GM23338 (cell line): ENCODE measurements at places on chromosomes 11 and 22.

GRCh38 chr11:93256623-93257022, 58.8 kb upstream of the SLC36A4 start:
- H3K27me3 ChIP-seq = no peaks in the 10 kb centered on the region

DNA sequence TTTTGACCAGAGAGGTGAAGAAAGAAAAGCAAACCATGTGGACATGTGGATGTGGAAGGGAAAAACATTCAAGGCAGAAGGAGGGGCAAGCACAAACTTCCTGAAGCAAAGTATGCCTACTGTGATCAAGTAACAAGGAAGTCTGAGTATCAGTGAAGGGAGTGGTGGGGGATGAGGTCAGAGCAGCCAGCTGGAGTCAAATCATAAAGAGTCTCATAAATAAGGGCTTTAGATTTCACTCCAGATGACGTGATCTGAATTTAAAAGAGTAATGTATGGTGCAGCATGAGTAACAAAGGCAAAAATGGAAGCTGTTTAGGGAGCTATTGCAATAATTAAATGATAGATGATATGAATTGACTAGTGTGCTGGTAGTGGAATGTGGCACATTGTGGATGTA, 665.4 kb upstream of the CCDC90B start:
- DNase-seq = no peak
- H3K4me3 ChIP-seq = no peak overlapping the region
- no peaks in the 10 kb centered on the region for H3K27me3 ChIP-seq
- no peaks in the 10 kb centered on the region for H3K36me3 ChIP-seq
- 0 out of 2 replicates have a peak, but pooled peaks cover 5% of the 10 kb centered on the region for H3K4me1 ChIP-seq

GRCh38 chr22:34326901-34327300, 406.6 kb upstream of the LARGE1 start:
- no peak for DNase-seq
- no peak overlapping the region for H3K4me3 ChIP-seq
- H3K36me3 ChIP-seq = no peaks in the 10 kb centered on the region
- H3K4me1 ChIP-seq = no peaks in the 10 kb centered on the region
- H3K27ac ChIP-seq = no peak overlapping the region
- no peaks in the 10 kb centered on the region for H3K27me3 ChIP-seq

DNA sequence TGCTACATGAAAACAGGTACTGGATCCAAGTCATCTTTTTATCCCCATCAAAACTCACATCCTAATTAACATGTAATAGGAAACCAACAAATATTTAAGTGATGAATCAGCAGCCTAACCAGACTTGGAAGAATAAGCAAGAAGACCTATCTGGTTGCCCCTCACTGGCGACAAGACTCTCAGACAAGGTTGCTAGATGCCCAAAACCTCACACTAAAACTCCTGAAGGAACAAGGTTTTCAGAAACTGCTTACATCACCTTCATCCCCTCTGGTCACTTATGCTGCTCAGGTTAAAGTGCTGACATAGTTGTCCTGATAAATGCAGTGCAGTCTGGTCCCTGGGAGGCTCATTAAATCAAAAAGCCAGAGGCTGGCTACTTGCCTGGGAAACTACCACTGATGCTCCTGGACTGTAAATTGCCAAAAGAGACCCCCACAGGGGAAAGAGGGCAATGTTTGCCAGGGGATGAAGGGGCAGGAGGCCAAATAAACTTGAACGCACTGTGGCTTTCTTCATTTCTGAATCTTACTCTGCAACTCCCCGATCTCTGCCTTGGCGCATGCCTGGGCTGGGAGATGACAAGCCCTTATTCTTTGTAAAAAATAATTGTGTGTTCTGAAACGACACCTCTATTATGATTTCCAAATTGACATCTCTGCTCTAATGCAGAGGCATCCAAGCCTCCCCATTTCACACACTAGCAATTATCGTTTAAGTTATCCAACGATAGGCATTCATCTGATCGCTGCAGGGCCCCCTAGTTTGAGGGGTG, 72.7 kb downstream of the AMBRA1 start:
- H3K27ac ChIP-seq = peak overlapping the region; percentile 87
- no peaks in the 10 kb centered on the region for H3K27me3 ChIP-seq
- H3K4me3 ChIP-seq = no peak overlapping the region
- H3K4me1 ChIP-seq = peaks cover 30% of the 10 kb centered on the region

DNA sequence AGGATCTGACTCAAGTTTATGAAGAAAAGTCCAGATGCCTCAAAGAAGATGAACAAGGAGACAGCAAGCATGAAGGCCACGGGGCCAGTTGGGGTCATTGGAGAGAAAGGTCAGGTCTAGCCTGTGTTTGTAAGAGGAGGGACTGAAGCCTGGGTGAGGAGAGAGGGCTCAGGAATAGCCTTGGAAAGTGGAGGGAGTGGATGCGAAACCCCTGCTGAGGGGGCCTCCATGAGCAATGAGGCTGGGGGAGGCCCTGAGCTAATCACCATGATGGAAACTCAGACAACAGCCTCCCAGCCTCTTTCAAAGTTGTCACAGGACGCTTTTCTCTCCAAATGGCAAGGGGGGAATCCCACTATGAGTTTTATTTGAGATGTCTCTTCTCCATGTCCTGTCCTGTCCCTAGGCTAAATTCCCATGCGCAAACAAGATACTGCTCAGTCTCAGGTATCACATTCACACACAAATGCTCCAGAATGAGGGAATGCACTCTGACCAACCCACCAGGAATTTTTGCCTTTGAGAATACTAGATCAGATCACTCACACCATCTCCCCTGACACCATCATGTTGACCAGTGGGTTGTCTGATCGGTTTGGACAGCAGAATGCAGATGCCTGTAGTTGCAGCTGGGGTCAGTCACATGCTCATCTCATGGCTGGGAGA, 51.3 kb upstream of the TOP3B start:
- no peak for DNase-seq
- peaks cover 100% of the 10 kb centered on the region for H3K27me3 ChIP-seq
- H3K36me3 ChIP-seq = no peaks in the 10 kb centered on the region
- peaks cover 12% of the 10 kb centered on the region for H3K4me1 ChIP-seq
- H3K27ac ChIP-seq = no peak overlapping the region
- H3K4me3 ChIP-seq = no peak overlapping the region

- H3K36me3 ChIP-seq = no peaks in the 10 kb centered on the region
- DNase-seq = no peak
- no peaks in the 10 kb centered on the region for H3K27me3 ChIP-seq
- H3K4me1 ChIP-seq = no peaks in the 10 kb centered on the region
Observed at GRCh38 chr11:75934851-75935250, 119.8 kb downstream of the UVRAG start.

GRCh38 chr11:18078909-18079308, 27.0 kb downstream of the SAAL1 start:
- no peak for DNase-seq
- H3K27ac ChIP-seq = no peak overlapping the region
- H3K4me3 ChIP-seq = no peak overlapping the region
- peaks cover 14% of the 10 kb centered on the region; the same call in 1 of the 2 replicates for H3K36me3 ChIP-seq
- H3K4me1 ChIP-seq = no peaks in the 10 kb centered on the region

- peak; percentile 45 for DNase-seq
- H3K4me1 ChIP-seq = peaks cover 24% of the 10 kb centered on the region
Observed at GRCh38 chr22:40721266-40721665, 42.0 kb downstream of the MCHR1 start.

- H3K27ac ChIP-seq = no peak overlapping the region
- no peaks in the 10 kb centered on the region for H3K4me1 ChIP-seq
- no peaks in the 10 kb centered on the region; the same call in 1 of the 2 replicates for H3K36me3 ChIP-seq
- DNase-seq = no peak
Observed at GRCh38 chr22:22376352-22376706, 131.7 kb downstream of the VPREB1 start.

- H3K4me1 ChIP-seq = no peaks in the 10 kb centered on the region
- no peak overlapping the region for H3K4me3 ChIP-seq
- H3K27ac ChIP-seq = no peak overlapping the region
Observed at GRCh38 chr11:112454841-112455240, 194.2 kb upstream of the PLET1 start.

GRCh38 chr11:12280838-12281565, 96.4 kb upstream of the PARVA start:
- H3K4me3 ChIP-seq = no peak overlapping the region
- H3K27me3 ChIP-seq = no peaks in the 10 kb centered on the region
- H3K4me1 ChIP-seq = no peaks in the 10 kb centered on the region
- H3K27ac ChIP-seq = no peak overlapping the region

- no peaks in the 10 kb centered on the region for H3K36me3 ChIP-seq
- peak; percentile 68 for DNase-seq
- H3K4me3 ChIP-seq = no peak overlapping the region
- no peak overlapping the region for H3K27ac ChIP-seq
- H3K4me1 ChIP-seq = peaks cover 3% of the 10 kb centered on the region; the same call in 1 of the 2 replicates
Observed at GRCh38 chr11:68454767-68455166, 5.8 kb upstream of the PPP6R3 start.

GRCh38 chr11:92703449-92703830, 266.0 kb upstream of the MTNR1B start:
- H3K27ac ChIP-seq = no peak overlapping the region
- H3K4me3 ChIP-seq = no peak overlapping the region
- no peak for DNase-seq
- H3K27me3 ChIP-seq = no peaks in the 10 kb centered on the region

- H3K4me1 ChIP-seq = peaks cover 28% of the 10 kb centered on the region
- no peaks in the 10 kb centered on the region for H3K27me3 ChIP-seq
- no peak overlapping the region for H3K27ac ChIP-seq
- no peak overlapping the region for H3K4me3 ChIP-seq
- DNase-seq = peak; percentile 63
Observed at GRCh38 chr11:133660202-133660568, 127.9 kb upstream of the OPCML start.

- H3K4me3 ChIP-seq = no peak overlapping the region
- H3K27me3 ChIP-seq = no peaks in the 10 kb centered on the region
- H3K4me1 ChIP-seq = peaks cover 7% of the 10 kb centered on the region; the same call in 1 of the 2 replicates
Observed at GRCh38 chr11:63673579-63673978, 2.4 kb upstream of the ATL3 start.

DNA sequence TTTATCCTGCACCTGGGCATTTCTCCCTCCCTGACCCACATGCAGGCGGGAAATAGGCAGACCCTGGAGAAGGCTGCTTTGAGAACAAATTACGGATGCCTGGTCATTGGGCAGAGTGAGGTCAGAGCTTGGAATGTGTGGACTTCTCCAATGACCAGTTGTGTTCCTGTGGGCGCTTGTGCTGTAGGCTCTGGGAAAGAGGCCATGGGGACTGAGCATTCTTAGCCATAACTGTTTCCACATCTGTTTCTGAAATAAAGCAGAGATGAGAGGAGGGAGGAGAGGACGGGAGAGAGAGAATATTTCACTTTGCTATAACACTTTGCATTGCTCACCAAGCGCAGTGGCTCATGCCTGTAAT, 11.2 kb upstream of the TMEM184B start:
- no peaks in the 10 kb centered on the region for H3K27me3 ChIP-seq
- H3K36me3 ChIP-seq = no peaks in the 10 kb centered on the region; the same call in 1 of the 2 replicates
- H3K4me3 ChIP-seq = no peak overlapping the region
- peaks cover 14% of the 10 kb centered on the region for H3K4me1 ChIP-seq

GRCh38 chr11:45037434-45038005, 86.8 kb upstream of the TP53I11 start:
- H3K27ac ChIP-seq = no peak overlapping the region
- H3K4me3 ChIP-seq = no peak overlapping the region
- no peaks in the 10 kb centered on the region for H3K4me1 ChIP-seq
- H3K27me3 ChIP-seq = no peaks in the 10 kb centered on the region
- no peaks in the 10 kb centered on the region for H3K36me3 ChIP-seq

DNA sequence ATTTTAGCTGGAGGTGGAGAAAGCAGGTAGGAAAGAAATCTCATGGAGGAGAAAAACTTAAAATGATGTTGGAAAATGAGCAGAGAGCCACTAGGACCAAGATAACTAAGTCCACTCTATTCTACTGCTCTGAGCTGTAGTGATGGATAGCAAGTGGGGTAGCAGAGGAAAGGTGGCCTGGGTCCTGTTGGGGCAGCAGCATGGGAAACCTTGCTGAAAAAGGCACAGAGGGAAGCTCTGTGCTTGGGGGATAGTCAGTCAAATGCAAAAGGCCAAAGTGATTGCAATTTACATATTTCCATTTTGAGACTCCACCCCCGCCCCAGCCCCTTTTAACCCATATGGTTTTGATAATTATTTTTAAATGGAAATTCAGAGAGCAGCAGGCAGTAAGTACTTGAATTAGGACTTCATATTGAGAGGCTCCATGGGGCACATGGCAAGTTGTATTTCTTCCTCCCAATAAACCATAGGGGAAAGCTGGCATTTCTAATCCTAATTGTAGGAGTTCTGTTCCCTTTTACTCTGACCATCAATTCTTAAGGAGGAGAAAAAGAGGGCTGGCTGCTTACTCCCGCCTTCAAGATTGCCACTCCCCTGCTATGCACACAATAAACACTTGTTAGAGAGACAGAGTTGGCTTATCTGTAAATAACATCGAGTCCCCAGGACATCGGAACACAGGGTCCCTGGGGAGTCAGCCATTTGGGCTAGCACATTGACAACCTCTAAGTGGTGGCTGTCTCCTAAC, 1341.5 kb upstream of the TENM4 start:
- no peak overlapping the region; the same call in 1 of the 2 replicates for H3K27ac ChIP-seq
- no peaks in the 10 kb centered on the region for H3K27me3 ChIP-seq
- peaks cover 32% of the 10 kb centered on the region for H3K4me1 ChIP-seq
- H3K4me3 ChIP-seq = no peak overlapping the region

GRCh38 chr11:57321388-57322255, 3.1 kb downstream of the TNKS1BP1 start:
- no peaks in the 10 kb centered on the region for H3K27me3 ChIP-seq
- peaks cover 34% of the 10 kb centered on the region for H3K4me1 ChIP-seq
- H3K4me3 ChIP-seq = peak overlapping the region; percentile 94; the same call in 1 of the 2 replicates
- H3K27ac ChIP-seq = peak overlapping the region; percentile 51; the same call in 1 of the 2 replicates
- no peak for DNase-seq

GRCh38 chr22:29596408-29596807, 7.0 kb upstream of the NF2 start:
- H3K36me3 ChIP-seq = no peaks in the 10 kb centered on the region
- H3K4me3 ChIP-seq = no peak overlapping the region
- H3K27ac ChIP-seq = no peak overlapping the region
- peaks cover 4% of the 10 kb centered on the region; the same call in 1 of the 2 replicates for H3K4me1 ChIP-seq

DNA sequence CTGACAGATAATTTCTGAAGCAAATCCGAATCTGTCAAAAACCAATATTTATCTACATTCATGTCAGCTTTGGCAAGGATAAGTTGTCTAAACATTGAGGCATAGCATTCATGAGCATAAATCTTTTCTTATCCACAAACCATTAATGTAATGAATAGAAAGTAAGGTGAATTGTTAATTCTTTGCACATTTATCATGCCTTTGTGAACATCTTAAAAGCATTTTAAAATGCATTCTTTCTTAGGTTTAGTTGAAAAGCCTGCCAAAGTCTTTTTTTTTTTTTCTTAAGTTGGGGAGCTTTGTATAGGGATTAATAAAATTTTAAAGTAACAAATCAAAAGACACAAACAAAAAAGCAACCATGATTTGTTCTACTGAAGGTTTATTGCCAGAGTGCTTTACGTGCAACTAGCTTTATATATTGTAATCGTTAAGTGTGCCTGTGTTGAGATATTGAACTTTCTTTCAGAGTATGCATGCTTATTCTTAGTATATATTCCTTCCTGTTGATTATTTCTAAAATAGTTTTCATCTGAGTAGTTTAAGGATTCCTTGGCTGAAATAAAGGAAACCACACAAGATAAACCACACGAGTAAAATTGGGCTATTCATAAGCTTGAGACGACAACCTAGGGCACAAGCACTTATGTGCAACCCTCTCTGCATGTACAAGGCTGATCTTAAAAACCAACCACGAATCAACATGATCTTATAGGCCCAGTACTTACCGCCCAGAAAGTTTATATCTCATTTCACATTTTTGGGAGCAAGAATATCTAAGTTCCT, 1110.9 kb upstream of the CNTN5 start:
- DNase-seq = no peak
- H3K36me3 ChIP-seq = no peaks in the 10 kb centered on the region
- no peaks in the 10 kb centered on the region for H3K27me3 ChIP-seq
- no peaks in the 10 kb centered on the region for H3K4me1 ChIP-seq
- no peak overlapping the region for H3K4me3 ChIP-seq
